CD14-positive monocyte (primary cell): ENCODE measurements at places on chromosomes 5 and 9. TPM values are rescaled to one million over a fixed set of nuclear protein-coding genes. Genes with fewer than 3 reads are reported as not detected.
A peak's percentile ranks its signal among the peaks of the same experiment; 100 is the strongest.

DNA sequence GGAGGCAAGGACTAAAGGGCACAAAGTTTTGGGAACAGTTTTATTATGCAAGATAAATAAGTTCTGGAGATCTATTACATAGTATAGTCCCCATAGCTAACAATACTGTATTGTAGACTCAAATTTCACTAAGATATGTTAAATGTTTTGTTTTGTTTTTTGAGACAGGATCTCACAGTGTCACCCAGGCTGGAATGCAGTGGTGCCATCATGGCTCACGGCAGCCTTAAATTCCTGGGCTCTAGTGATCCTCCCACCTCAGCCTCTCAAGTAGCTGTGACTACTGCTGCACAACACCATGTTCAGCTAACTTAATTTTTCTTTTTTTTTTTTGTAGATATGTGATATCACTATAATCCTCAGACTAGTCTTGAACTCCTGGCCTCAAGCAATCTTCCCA lies 109.6 kb downstream of the TRIM32 start:
- DNase-seq: no peak

- DNase-seq: no peak
Observed at GRCh38 chr5:168356592-168356991, 65.1 kb downstream of the WWC1 start.

- no peak for DNase-seq
Observed at GRCh38 chr5:168848569-168848968, 269.4 kb upstream of the PANK3 start.

DNA sequence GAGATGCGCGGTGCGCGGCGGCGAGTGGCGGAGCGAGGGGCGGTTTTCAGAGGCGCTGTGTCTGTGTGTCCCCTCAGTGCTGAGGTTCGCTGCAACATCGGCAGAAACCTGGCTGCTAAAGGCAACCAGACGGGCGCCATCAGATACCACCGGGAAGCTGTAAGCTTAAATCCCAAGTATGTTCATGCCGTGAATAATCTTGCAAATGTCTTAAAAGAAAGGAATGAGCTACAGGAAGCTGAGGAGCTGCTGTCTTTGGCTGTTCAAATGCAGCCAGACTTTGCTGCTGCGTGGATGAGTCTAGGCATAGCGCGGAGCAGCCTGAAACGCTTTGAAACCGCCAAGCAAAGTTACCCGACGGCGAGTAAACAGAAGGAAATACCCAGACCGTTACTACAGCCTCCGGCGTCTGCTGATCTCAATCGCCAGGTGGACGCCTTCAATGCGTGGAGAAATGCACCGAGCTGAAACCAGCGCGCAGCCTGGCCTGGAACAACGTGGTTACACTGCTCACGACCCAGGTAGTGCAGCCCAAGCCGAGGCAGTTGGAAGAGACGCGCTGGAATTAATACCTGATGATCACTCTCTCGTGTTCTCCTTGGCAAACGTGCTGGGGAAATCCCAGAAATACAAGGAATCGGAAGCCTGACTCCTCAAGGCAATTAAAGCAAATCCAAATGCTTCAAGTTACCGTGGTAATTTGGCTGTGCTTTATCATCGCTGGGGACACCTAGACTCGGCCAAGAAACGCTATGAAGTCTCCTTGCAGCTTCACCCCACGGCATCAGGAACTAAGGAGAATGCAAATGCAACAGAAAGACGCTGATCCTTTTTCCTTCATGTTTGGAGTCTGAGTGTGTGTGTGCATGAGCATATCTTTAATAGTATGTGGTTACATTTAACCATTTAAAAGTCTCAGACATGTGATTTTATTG lies 15.9 kb downstream of the OR2V1 start:
- no peak for DNase-seq

GRCh38 chr5:79901631-79902030 lies 89.4 kb downstream of the MTX3 start:
- no peak for DNase-seq

- no peak for DNase-seq
Observed at GRCh38 chr9:116979456-116979855, 292.4 kb downstream of the TRIM32 start.

DNA sequence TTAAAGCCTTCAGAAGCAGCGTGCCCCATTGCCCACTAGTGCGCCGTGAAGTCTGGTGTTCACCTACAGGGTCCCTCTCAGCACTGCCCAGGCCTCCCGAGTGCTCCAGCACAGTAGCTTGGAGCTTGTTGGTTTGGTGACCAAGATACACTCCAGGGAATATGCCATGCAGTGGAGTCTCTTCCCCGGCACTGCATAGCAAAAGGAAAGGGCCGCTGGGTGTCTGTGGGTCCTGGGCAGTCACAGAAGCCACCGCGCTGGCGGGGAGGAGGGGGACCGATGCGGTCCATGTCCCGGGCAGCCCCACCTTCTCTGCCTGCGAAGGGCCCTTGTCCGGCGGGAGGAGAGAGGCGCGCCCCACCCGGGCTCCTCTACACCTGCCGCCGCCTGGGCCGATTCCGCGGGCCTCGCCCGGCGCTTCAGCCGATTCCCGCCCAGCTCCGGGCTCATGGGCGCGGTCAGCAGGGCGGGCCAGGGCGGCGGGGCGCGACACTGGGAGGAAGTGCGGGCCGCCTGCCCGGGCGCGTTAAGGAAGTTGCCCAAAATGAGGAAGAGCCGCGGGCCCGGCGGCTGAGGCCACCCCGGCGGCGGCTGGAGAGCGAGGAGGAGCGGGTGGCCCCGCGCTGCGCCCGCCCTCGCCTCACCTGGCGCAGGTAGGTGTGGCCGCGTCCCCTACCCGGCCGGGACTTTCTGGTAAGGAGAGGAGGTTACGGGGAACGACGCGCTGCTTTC lies at the start of gene SYK:
Gene SYK (plus strand): TSS at position 579 of the 732 bp plus-strand sequence. CDS start 42,080 bp downstream, outside the sequence.
- DNase-seq: peak; percentile 91

GRCh38 chr5:10453545-10453944 lies 11.9 kb downstream of the ROPN1L start:
- no peak for DNase-seq

DNA sequence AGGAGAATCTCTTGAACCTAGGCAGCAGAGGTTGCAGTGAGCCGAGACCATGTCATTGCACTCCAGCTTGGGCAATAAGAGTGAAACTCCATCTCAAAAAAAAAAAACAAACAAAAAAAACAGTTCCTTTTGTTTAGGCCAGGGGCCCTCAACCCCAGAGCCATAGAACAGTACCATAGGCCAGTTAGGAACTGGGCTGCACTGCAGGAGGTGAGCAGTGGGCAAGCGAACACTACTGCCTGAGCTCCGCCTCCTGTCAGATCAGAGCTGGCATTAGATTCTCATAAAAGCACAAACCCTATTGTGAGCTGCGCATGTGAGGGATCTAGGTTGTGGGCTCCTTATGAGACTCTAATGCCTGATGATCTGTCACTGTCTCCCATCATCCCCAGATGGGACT lies 49.1 kb upstream of the SUB1 start:
- DNase-seq: no peak

DNA sequence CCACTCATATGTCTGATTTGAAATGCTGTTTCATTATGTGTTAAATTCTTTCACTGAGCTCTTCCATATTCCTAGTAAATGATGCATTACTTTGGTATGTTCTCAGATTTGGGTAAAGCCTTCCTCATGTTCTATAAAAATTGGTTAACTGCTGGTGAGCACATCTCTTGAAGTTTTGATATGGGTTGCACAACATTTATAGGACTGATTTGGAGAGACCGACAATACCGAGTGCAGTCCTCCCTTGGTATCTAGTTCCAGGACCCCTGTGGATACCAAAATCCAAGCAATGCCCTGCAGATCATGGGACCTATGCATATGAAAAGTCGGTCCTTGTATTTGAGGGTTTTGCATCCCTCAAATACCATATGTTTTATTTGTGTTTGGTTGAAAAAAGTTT lies 37.8 kb downstream of the WDR36 start:
- DNase-seq: no peak

- DNase-seq: no peak
Observed at GRCh38 chr9:133811471-133811870, 73.3 kb upstream of the SARDH start.

DNA sequence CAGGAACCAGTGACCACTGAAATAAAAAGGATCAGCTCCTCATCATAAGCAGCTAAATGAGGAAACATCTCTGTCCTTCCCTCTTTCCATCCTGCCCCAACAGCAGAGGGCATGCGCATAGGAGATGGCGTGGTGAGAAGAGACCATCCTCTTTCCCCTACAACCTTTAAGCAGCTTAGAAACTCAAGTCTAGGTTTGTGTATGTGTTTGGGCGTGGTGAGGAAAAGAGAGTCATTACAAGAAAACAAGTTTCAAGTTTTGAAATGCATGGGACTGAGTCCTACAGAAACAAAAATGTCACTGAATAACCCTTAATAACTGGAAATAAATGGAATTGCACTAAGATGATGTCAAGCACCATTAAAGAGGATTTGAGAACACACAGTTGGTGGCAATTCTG lies 96.4 kb upstream of the IL12B start:
- no peak for DNase-seq

DNA sequence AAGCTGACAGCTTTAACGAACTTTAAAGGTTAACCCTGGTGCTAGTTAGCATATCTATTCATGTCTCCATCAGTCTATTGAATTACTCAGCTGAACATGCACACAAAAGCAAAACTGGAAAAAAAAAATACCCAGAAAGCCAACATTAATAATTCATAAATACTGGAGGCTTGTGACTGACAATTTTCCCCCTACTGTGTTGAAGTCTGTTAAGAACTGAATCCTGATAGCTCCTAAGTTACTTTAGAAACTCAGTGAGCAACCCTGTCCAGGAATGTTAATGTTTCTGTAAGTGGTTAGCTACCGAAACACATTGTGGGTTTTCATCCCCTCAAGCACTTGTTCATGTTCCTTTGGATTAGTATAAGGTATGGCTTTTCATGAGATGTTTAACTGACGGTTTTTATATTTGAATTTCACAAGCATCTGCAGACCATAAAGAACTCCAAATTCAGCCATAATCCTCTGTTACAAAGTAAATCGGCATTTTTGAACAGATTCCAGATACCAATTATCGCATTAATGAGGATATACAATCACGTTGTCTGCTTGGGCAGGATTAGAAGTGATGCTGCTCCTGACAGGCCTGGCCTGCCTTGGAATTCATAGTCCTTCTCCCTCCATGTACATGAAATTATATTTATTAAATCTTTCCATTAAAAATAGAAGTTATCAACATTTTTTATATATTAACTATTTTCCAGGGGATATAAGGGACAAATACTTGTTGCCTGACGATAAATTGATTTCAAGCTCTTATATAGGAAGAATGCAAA lies 331.2 kb downstream of the TLE4 start:
- no peak for DNase-seq

DNA sequence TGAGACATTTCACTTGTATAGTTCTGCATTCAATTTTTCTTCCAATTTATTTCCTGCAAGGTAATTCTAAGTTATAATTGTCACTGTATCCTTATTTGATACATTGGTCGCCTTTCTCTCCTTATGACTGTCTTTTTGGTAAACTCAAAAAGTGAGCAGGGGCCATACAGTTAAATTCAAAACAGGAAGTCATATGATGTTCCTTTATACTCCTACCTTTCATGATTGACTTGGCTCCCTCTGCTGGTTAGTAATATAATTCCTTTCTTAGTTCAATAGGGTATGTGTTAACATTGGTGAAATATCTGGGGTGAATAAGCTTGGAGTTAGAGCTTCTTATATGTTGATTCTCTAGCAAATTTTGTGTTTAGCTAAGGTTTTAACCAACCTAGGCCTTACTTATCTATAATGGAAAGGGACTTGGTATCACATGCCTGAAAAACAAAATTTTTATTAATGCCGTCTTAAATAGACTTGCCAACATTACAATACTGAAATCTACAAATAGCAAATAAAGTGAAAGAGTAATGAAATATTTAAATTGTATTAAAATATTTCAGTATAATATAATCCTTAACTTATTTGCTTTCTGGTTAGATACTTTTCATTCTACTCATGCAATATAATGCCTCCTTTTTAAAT lies 6.0 kb upstream of the NIPBL start:
- DNase-seq: peak; percentile 66

GRCh38 chr5:68028131-68028727 lies 187.3 kb upstream of the PIK3R1 start:
- DNase-seq: no peak

- DNase-seq: peak; percentile 50
Observed at GRCh38 chr5:72347801-72348308, 27.7 kb downstream of the PTCD2 start.

DNA sequence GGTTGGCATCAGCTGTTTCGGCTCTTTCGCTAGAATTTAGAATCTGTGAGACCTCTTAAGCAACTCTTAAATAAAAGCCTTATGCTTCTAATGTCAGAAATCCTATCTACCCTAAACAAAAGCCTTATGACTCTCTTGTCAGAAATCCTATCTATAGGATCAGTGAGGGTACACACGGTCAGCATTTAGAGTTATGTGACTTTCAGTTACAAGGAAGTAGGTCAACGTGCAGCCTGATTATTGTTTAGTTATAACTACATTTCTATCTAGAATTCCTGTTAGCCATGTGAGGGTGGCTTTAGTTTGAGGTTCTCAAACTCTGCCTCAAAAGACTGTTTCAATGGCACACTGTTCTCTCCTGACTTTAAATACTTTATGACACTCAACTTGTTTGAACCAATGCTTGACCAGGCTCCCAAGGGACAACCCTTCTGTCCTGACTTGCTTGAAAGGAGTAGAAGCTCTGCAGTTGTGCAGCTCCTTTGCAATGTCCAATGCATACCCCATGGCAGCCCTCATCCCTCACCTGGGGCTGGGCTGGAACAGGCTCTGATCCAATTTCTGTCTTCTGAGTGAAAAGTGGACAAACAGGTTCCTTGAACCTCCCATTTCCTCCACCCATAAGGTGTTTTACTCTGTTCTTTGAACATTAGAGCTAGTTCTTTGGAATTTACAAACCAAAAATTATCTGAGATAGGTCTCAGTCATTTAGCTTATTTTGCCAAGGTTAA lies 251.6 kb upstream of the PIK3R1 start:
- no peak for DNase-seq

GRCh38 chr9:84393266-84393950 lies 52.9 kb upstream of the SLC28A3 start:
- no peak for DNase-seq

GRCh38 chr9:94915476-94916450 lies 189.3 kb downstream of the AOPEP start:
- DNase-seq: no peak

DNA sequence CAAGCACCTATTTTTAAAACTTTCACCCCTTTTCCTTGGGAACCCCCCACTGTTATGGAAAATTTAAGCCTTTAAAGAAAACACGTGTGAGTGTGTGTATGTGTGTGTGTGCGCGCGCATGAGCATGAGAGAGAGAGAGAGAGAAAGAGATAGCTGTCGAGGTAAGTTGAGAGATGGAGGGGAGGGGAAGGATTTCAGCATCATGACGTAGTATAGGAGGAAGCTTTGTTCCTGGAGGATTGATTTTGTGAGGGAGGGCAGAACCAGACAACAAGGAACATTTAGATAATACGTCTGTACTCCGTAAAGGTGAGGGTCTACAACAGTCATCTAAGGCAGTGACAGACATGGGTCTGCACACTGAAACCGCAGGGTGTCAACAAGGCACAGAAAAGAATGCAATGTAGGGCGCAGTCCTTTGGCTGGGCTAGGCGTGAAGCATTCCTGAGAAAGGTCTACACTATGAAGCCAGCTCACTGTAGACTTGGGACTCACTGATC lies 227.7 kb downstream of the SMARCA2 start:
- DNase-seq: no peak

NMUR2 gene
- not detected in 2 replicates for polyA plus RNA-seq

SRD5A1 gene
- polyA plus RNA-seq: 26.0 TPM

GFI1B gene
- polyA plus RNA-seq: 0.06 TPM

RAB3C gene
- 0.81 TPM for polyA plus RNA-seq

CMYA5 gene
- polyA plus RNA-seq: not detected

C9orf153 gene
- polyA plus RNA-seq: not detected in 2 replicates

KIAA0825 gene
- 0.56 TPM for polyA plus RNA-seq

ACTL7B gene
- polyA plus RNA-seq: 0.05 TPM in 1 of 2 replicates, not detected in the other
